Subcutaneous preadipocyte (primary cell): ENCODE measurements at places on chromosomes 5 and 9. TPM values are rescaled to one million over a fixed set of nuclear protein-coding genes. Genes with fewer than 3 reads are reported as not detected.

TAF1L gene
- not detected in 2 replicates for total RNA-seq

PCDHA9 gene
- total RNA-seq: under 0.01 TPM in 2 replicates

KCNV2 gene
- not detected in 2 replicates for total RNA-seq

SURF4 gene
- 331 and 383 TPM in 2 replicates for total RNA-seq

SLC4A9 gene
- total RNA-seq: not detected in 2 replicates

DRD1 gene
- total RNA-seq: not detected in 2 replicates

TLX3 gene
- not detected in 2 replicates for total RNA-seq

CNTLN gene
- 12.5 and 17.4 TPM in 2 replicates for total RNA-seq

SLC27A6 gene
- under 0.01 and 0.37 TPM in 2 replicates for total RNA-seq

ALDH1B1 gene
- total RNA-seq: 31.6 and 38.3 TPM in 2 replicates

IL13 gene
- total RNA-seq: under 0.01 TPM in 1 of 2 replicates, not detected in the other

C5 gene
- 4.4 and 5.1 TPM in 2 replicates for total RNA-seq

SLIT3 gene
- total RNA-seq: 2.9 TPM in 2 replicates

CCDC171 gene
- total RNA-seq: 2.7 and 2.9 TPM in 2 replicates

NMUR2 gene
- total RNA-seq: not detected in 2 replicates

NR2F1 gene
- 4.8 and 5.9 TPM in 2 replicates for total RNA-seq

NR5A1 gene
- not detected in 2 replicates for total RNA-seq
